ENCODE measurements at places on chromosomes 2 and 18.

- DNase-seq: no peak
Observed at GRCh38 chr2:1995081-1995480, 250.8 kb upstream of the PXDN start.

GRCh38 chr2:142866426-142866825 lies 11.0 kb upstream of the KYNU start:
- DNase-seq: no peak

- no peak for DNase-seq
Observed at GRCh38 chr2:74576211-74576862, 21.8 kb downstream of the DOK1 start.

DNA sequence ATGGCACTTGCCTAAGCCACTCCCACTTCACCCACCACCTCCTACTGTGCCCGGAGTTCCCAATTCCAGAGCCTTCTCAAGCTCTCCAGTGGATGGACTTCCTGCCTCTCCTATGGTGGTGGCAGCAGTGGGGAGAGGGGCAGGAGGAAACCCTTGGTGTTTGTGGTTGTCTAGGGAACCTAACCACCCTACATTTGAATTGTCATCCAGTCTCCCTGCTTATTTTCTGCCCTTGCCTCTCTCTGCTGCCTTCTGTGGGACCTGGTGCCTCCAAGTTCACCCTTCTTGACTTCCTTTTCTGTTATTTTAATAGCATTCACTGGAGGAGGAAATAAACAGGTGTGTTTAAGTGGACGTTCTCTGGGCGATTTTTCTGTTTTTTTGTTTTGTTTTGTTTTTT lies 50.0 kb upstream of the HPCAL1 start:
- no peak for DNase-seq

- peak; percentile 8 for DNase-seq
Observed at GRCh38 chr2:30362468-30363081, 84.5 kb upstream of the LCLAT1 start.

- DNase-seq: no peak
Observed at GRCh38 chr2:236776695-236777251, 207.1 kb downstream of the ACKR3 start.

- no peak for DNase-seq
Observed at GRCh38 chr2:71843391-71843850, 304.2 kb downstream of the CYP26B1 start.

DNA sequence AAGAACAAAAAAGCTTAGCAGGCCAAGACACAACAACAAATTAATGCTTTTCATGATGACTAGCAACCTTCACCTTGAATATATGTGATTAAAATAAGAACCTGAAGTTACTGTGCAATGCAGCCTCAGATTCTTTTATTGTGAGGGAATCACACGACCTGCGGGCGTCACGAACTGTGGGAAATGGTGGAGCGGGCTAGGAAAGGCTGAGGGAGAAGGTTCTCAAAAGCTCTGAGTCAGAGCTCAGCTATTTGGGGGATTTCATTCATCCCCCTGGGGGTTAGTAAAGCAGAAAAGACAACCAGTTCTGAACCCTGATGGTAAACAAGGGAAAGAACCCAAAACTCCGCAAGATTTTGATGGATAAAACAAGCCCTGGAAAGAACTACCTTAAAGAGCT lies 89.3 kb upstream of the NCKAP5 start:
- no peak for DNase-seq

DNA sequence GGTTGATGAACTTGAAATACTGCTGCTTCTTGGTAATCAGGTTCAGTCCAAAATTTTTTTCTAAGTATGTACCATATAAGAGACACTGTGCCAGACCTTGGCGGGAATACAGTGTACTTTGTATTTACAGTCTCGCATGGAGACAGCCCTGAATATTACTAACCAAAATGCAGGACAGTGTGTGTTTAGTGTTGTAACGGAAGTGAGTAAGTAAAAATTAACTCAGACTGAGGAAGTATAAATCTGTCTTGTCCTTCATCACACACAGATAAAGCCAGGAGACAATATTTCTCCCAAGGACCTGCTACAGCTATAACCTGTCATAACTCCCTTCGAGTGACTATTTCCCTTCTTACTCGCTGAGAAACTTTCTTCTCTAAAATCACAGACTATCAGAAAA lies 76.9 kb downstream of the ACTR3 start:
- no peak for DNase-seq

DNA sequence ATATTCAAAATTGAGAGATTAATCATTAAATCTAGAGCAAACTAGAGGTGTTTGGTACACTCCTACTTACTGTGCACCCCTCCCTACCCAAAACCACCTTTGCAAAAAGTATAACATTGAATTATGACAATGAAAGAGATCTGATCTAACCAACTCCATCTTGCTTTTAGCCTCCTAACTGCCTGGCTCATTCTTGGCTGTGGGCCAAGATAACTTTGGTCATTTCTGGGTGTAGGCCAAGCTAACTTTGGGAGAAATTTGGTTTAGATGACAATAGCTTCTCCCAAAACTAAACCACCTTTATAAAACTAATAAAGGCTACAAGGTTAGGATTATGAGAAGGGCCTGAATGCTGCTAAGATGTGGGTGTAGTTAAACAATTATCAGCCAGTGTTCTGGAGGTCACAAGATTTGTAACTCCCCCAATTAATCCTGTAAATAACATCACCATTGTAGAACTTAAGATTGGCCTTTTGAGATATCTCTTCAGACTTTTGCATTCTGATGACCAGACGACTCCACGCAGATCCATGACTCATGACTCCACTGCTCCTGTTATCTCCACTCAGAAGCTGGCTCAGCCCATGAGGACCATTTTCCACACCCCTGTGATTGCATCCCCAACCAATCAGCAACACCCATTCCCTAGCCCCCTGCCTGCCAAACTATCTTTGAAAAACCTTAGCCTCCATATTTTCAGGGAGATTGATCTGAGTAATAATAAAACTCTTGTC lies 160.2 kb downstream of the FBXO15 start:
- DNase-seq: no peak

GRCh38 chr2:197200051-197200761 lies 110.4 kb downstream of the ANKRD44 start:
- DNase-seq: no peak

DNA sequence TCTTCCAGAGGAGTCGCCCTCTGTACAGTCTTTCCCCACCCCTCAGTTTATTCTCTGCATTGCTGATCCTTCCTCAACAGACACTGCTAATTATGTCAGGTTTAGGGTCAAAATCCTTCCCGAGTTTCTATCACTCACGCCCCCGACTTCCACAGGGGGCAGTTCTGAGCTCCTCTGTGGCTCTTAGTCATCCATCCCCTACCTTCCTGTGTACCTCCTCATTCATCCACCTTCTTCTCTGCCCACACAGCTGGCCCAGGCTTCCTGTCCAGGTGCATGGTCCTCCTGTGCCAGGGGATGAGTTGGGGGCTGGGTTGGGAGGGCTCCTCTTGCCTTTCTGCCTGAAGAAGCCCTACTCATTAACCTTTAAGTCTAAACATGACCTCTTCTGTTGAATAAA lies 202.9 kb downstream of the ARL4C start:
- DNase-seq: no peak

GRCh38 chr2:23615216-23616020 lies 230.4 kb downstream of the KLHL29 start:
- DNase-seq: no peak

- DNase-seq: no peak
Observed at GRCh38 chr2:201980389-201980821, 53.2 kb upstream of the FZD7 start.

DNA sequence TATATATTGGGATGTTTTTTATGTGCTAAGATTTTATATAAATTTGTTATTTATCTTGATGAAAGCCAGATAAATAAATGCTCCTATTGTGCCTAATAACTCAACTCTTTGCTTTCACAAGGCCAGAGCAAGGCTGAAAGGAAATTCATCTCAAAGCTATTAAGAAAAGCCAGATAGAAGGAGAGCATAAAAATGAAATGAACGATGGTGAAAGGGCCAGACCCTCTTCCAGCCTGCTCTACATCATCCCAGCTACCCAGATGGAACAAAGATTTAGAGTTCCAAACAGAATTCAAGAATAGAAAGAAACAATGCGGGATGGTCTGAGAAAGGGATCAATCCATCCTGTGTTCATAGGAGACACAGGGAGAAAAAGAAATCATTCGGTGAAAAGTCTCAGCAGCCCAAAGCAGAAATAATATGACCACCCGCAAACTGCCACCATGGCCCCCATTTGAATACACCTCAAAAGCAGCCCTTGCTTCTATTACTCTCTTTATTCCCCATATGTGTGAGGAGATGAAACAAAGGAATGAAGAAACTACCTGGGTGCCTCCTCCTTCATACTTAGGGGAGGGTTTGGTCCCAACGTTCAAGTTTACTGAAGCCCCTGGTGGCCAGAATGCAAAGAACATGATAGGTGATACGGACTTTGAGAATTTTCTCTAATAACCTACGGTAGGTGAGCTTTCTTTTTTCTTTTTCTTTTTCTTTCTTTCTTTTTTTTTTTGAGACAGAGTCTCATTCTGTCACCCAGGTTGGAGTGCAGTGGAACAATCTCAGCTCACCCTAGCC lies 110.1 kb upstream of the FBXO11 start:
- DNase-seq: no peak

- DNase-seq: no peak
Observed at GRCh38 chr2:70468878-70469277, 84.7 kb downstream of the TGFA start.

DNA sequence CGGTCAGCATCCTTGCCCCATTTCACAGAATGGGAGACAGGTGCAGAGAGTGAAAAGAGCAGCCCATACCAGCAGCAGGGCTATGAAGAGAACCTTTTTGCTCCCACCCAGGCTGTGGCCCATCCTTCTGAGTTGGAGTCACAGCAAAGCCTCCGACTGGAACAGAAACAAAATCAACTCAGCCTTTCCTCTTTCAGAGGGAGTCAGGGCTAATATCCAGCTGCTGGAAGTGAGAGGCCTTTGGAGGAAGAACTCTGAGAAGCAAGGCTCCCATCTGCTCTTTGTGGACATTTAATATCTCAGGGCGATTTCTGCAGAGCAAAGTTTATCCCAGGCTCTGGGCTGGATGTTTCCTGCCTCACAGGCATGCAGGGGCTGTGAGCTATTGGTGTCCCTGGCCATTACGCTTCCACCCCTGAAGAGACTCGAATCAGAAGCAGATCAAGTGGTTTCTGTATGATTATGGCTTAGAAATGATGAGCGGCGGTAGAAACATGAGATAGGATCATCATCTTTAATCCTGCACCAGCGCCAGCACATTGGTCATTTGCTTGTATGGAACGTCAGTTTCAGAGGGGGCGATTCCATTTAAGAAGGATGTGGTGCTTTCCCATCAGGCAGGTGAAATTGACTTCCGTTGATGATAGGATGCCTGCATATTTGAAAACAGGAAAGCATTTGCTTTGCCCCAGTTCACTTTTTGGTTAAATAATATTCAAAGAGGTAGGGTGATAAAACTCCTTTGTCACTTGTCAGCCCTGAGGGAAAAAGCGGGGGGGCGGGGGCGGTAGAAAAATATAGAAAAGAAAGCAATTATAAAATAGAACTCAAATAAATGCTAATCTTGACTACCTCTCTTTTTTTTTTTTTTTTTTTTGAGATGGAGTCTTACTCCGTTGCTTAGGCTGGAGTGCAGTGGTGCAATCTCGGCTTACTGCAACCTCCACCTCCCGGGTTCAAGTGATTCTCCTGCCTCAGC lies 152.4 kb downstream of the LRRC30 start:
- DNase-seq: no peak

DNA sequence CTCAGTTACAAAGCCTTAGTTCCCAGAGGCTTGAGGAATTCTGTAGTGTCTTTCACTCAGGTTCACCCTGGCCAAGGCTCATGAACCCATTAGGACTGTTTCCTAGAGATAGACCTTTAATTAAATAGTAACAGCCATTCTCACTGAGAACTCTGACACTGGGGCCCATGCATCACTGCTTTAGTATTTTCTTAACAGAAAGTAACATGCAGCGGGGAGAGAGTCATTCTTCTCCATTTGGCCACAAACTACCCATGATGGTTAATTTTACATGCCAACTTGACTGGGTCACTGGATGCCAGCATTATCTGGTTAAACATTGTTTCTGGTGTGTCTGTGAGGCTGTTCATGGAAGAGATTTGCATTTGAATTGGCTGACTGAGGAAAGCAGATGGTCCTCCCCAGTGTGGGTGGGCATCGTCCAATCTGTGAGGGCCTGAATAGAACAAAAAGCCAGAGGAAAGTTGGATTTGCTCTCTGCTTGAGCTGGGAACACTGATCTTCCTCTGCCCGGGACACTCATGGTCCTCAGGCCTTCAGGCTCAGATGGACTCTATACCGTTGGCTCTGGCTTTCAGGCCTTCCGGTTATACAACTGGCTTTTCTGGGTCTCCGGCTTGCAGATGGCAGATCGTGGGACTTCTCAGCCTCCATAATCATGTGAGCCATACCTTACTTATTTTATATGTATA lies 5.6 kb upstream of the CPLX4 start:
- no peak for DNase-seq

GRCh38 chr18:31409276-31409675 lies 32.7 kb downstream of the DSG4 start:
- no peak for DNase-seq

DNA sequence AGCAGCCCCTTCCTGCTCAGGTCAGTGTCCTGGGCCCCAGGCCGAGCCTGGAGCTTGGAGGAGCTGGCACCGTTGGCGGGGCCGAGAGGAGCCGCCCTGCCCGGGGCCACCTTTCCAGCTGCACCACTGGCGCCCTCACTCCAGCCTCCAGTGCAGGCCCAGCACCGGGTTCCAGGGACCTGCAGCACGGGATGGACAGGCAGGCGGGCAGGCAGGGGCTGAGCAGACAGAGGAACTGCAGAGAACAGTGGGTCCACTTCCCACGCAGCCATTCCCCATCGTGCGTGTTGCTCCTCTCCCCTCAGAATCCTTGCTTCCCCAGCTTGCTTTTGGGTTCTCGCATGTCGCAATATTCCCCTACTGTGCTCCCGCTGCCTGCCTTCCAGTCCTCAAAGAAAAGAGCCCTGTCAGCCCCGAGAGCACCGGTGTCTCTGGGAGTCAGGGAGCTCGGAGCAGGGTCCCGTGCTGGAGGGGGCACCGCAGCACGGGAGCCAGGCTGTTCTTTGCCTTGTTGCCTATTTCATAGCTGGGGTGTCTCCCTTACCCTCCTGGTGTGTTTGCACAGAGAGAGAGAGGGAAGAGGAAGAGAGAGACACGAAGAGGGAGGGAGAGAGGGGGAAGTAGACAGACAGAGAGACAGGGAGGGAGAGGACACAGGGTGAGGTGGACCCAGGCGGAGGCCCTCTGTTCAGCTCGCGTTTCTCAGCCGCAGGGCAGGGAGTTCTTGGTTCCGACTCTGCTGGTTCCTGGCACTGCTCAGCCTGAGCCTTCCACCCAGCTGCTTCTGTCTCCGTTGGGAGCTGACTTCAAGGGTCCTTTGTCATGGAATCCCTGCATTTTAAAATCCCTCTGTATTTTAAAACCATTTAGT lies 126.0 kb downstream of the MBP start:
- no peak for DNase-seq

GRCh38 chr2:19614066-19614465 lies 255.6 kb upstream of the OSR1 start:
- no peak for DNase-seq

GRCh38 chr2:54549917-54550518 lies 93.9 kb downstream of the SPTBN1 start:
- DNase-seq: no peak

GRCh38 chr2:157868993-157869392 lies 7.1 kb downstream of the ACVR1 start:
- no peak for DNase-seq

- no peak for DNase-seq
Observed at GRCh38 chr18:45627204-45627526, 11.9 kb downstream of the SLC14A2 start.

- no peak for DNase-seq
Observed at GRCh38 chr2:144270951-144271350, 249.0 kb downstream of the ZEB2 start.

Measured in naive thymus-derived CD8-positive, alpha-beta T cell (primary cell).